Activated T-cell treated with anti-CD3 and anti-CD28 coated beads, Interleukin-2, amount 50 U/mL, for 24 hours (primary cell): ENCODE measurements at places on chromosomes 16 and 17.

GRCh38 chr16:67063008-67063407 is 34.1 kb downstream of the CBFB start:
- DNase-seq, result no peak

GRCh38 chr17:50468304-50469207 is at the start of gene CHAD:
Gene CHAD, minus strand, starts transcription at chr17:50468880. Its CDS starts 67 bp downstream, at chr17:50468813.
- DNase-seq, result no peak

- DNase-seq, result no peak
Observed at GRCh38 chr17:72861811-72862210, 230.7 kb downstream of the SLC39A11 start.

DNA sequence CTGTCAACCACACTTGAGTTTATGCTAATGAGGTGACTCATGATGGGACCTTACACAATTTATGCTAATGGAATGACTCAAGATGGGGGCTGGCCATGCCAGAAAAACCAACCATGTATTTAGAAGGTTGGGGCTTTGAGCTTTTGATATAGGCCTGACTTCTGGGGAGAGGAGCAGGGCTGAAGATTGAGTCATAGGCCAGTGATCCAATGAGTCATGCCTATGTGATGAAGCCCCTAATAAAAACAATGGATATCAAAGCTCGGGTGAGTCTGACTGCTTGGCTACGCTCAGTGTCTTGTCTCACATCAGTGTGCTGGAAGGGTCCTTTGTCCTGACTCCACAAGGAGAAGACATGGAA is 7.3 kb downstream of the MFSD6L start:
- no peak for DNase-seq

DNA sequence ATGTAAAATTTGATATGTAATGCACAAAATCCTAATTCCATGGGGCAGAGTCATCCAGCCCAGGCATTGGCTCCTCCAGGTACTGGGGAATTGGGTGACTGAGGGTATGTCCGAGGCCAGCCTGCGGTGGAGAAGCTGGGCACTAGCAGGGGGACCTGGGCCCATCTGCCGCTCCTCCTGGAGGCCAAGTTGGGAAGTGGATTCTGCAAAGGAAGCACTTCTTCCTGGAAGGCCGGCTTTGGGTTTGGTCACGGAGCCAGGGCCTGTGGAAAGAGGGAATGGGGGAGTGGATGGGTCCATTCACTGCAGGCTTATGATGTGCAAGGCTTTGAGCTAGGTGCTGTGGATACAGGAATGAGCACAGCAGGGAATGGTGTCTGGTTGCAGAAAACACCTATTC is 85.8 kb downstream of the GNAO1 start:
- DNase-seq, result no peak

- no peak for DNase-seq
Observed at GRCh38 chr16:49698453-49698815, 157.5 kb downstream of the ZNF423 start.

- no peak for DNase-seq
Observed at GRCh38 chr16:6884002-6884401, 448.6 kb upstream of the RBFOX1 start.

GRCh38 chr16:66605177-66605978 is 874 bp downstream of the CMTM3 start:
- peak; percentile 67 for DNase-seq

- DNase-seq, result no peak
Observed at GRCh38 chr16:9077091-9077809, 14.2 kb upstream of the HAPSTR1 start.

GRCh38 chr16:77043076-77043475 is 147.9 kb upstream of the MON1B start:
- DNase-seq, result no peak

DNA sequence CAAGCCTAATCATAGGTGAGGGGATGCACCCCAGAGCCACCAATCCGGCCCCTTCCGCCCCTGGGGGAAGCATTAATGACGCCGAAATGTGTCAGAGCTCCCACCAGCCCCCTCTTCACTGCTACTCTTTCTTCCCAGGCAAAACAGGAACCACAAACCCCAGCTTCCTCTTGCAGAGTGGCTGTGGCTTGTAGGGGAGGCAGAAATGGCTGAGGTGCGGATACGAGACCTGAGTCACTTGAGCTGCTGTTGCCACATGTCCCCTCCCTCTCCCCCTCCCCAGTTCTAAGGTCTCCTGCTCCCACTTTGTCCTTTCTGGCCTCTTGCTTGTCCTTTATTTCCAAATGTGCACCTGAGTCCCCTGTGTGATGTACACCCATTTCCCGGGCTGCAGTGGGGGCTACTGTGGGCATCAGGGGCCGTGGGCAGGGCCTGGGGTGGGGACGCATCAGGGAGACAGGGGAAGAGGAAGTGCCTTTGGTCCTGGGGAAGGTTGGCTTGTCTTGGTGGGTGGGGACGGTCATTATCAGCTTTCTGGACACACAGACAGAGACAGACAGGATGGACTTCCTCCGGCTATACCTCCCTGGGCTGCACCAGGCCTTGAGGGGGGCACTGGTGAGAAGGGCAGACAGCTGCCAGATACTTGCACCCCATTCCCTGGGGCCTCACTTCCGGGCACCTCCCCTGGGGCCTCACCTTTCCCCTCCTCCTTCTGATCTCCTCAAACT is at the start of gene APOBR:
TSS of gene APOBR (plus strand) at position 523 of the 731 bp plus-strand sequence. CDS start at position 562, 39 bp downstream.
- DNase-seq, result peak; percentile 84

DNA sequence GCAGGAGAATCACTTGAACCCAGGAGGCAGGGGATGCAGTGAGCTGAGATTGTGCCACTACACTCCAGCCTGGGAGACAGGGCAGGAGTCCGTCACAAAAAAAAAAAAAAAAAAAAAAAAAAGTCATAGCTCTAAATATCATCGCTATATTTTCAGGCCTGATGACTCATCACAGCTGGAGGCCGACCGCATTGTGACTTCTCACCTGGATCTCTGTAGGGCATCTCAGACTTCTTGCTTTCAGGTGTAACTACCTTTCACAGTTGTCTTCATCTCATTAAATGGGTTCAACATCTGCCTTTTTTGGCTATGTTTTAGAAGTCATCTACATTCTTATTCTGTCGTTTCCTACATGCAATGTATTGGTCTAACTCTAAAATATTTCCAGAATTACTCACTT is 353.1 kb upstream of the MON1B start:
- DNase-seq, result no peak

GRCh38 chr16:50313596-50314478 is 47.5 kb downstream of the ADCY7 start:
- peak; percentile 63 for DNase-seq

DNA sequence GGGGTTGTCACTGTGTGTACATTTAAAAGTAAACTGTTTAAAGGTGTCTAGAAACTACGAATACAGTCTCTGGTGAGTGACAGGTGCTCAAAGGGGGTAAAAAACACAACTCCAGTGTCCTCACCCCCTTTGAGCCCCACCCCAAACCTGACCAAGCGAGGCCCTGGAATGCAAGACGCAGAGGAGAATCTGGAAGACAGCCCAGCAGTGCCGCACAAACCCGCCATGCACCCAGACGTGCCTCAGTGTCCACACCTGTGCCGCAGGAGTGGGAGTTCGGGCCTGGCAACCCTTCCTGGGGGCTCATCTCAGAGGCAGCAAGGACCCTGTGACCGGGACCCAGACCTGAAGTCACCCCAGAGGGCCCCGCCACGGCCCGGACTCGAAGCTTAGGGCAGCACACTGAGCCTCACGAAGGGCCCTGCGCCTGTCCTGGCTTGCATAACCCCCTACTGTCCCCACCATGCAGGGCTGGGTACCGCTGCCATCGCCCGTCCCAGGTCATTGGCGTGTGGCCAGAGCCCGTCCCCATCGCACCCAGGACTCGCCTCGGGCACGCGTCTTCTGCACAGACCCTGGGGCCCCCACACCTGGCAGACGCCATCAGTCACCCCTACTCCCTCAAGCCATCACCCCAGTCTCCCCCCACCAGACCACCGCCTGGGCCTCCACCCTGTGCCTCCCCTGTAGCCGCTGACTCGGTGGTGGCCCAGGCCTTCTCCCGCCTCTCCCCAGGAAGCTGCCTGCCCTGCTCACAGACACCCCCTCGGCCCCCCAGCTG is 33.0 kb upstream of the ZC3H18 start:
- DNase-seq, result no peak

- no peak for DNase-seq
Observed at GRCh38 chr17:48013876-48014594, 23.6 kb downstream of the COPZ2 start.

- DNase-seq, result no peak
Observed at GRCh38 chr17:61352781-61353491, 46.7 kb upstream of the TBX2 start.

GRCh38 chr16:69855592-69855991 is 93.5 kb downstream of the WWP2 start:
- no peak for DNase-seq

DNA sequence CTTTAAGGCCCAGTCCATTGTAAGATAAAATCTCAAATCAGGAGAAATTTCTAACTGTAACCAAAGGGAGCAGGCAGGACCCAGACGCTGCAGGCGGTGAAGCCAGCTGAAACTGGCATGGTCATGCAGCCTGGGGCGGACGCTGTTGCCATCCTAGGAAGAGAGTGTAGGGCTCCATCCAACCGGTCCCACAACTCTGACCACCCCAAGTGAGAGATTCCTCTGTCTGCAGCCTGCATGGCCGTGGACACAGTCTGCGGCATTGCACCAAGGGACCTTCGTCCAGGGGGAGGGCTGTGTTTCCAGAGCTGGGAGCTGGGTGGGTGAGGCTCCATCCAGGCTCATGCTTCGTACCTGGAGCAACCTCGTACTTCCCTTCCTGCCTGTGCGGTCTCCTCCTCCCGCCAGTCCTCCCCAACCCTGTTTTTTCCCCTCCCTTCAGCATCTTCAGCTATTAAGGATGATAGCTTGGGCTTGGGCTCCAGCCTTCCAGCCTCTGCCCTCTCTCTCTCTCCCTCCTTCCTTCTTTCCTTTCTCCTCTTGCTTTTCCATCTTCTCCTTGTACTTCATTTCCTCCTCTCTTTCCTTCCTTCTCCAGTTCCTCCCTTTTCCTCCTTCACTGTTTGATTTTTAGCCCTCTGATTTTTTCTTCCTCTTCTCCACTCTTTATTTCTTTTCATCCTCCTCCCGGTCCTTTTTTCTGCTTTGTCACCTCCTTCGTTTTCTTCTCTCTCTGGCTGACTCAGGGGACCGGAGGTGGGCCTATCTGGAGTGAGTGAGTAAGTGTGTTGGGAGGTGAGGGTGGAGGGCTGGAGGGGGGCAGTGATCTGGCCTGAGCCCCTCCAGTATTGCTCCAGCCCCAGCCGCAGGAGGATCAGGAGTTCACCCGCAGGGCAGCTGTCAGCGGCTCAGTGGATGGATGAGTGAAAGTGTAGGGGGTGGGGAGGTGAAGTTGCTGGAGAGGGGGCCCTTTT is 17.0 kb upstream of the LHX1 start:
- DNase-seq, result peak; percentile 37

- DNase-seq, result no peak
Observed at GRCh38 chr16:12754824-12755543, 48.7 kb downstream of the CPPED1 start.

DNA sequence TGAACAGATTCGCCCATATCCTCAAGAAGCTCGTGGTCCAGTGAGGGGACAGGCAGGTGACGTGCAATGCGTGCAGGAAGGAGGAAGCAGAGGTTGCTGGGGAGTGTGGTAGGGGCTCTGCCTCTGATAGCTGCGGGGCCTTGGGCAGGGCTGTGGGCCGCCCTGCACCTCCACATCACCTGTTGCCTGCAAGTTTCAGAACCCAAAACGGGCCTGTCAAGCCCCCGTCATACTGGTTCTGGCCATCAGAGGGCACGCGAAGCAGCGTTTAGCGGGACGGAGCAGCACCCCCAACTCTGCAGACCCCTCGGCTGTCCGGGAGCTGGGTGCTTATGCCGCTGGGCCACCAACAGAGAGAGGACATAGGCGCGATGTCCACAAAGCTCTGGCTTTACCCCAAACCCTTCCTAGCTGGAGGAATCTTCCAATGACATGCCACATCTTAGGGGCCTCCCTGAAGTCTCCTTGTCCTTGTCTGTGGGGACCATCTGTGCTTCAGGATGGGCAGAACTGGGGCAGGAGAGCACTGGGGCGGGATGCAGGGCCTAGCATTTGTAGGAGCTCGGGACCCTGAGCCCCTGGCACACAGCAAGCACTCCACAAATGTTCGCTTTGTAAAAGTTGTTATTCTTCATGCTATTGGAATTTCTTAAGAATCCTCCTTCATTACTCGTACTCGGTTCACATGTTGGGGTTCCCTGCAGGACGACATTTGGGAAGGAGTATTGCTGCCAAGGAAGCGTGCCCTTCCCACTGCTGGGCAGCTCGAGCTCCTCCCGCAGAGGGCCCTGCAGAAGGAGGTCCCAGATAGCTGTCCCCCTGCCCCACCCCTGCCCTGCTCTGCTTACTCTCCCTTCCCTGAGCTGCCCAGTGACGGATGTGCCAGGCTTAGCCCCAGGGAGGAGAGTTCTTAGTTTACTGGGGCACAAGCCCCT is 64.3 kb downstream of the CNGB1 start:
- peak; percentile 50 for DNase-seq

DNA sequence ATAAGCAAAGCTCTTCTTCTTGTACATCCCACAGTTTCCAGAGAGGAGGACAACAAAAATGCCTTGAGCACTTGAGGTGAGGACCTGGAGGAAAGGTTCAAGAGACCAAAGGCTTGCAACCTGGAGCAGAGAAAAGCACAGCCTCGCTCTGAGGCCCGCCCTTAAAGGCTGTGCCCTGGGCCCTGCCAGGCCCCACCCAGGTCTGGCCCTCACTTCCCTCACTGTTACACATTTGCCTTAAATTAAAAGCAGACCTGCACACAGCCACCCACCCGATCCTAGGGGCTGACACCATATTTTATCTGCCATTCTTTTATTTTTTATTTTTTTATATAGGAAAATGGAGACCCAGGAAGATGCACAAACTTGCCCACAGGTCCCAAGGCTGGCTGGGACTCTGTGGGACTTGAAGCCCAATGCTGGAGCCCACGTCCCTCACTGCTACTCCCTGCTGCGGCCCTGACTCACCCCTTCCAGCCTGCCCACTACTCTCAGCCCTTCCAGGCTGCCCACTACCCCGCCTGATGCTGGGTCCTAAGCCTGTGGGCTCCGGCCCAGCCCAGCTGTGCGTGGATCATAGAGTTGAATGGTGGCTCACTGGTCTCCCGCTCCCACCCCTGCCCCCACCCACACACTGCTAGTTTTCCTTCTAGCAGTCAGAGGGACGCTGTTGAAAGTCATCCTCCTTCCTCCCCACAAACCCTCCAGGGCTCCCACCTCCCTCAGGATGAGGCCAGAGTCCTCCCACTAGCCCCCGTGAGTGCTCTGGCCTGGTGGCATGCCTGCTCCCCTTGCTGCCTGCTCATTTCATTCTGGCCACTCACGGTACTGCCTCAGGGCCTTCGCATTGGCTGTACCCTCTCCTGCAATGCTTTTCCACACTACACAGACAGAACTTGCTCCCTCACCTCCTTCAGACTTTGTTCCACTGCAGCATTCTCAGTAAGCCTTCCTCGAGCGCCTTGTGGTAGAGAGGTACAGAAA is 77.6 kb upstream of the MED9 start:
- no peak for DNase-seq

DNA sequence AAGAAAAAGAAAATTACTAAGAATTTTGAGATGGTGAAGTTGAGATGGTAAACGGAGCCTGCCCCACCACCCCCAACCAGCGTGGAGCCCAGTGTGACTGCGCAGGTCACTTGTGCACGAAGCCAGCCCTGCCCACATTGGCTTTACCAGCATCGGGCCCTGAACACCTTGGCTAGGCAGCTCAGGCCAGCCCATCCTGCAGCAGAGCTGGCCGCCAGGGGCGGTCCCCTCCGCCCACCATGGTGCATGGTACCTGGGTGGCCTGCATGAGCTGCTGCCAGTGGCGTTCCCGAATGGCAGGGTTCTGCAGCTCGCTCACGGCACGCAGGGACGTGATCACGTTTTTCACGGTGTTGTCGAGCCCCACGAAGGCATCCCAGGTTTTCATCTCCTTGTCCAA is 62.7 kb downstream of the DNAH17 start:
- DNase-seq, result no peak

GRCh38 chr17:79741751-79742588 is 11.2 kb downstream of the ENPP7 start:
- peak; percentile 85 for DNase-seq
